ENCODE measurements at places on chromosomes 4 and X.
A peak's percentile ranks its signal among the peaks of the same experiment; 100 is the strongest.

DNA sequence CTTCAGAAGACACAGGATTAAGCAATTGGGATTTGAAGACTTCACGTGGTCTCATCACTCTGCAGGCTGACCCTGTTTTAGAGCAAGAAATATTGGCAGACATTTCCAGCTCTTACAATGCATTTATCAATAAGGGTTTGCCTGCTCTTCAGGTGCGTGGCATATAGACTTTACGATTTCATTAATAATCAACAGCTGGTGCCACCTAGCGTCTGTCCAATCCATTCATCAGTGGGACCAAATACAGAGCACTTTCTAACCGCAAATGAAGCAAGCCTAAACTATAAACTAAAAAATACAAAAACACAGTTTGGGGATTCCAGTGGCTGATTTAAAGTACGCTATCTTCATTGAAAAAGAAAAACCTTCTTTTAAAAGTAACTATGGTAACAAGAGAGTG is 125.4 kb upstream of the DMD start:
- no peak for DNase-seq

GRCh38 chrX:129876771-129877305 is 29.1 kb upstream of the UTP14A start:
- DNase-seq: peak; percentile 85

GRCh38 chr4:85149676-85150075 is 183.2 kb upstream of the WDFY3 start:
- DNase-seq: no peak

GRCh38 chr4:173794662-173795061 is 264.6 kb upstream of the HAND2 start:
- no peak for DNase-seq

DNA sequence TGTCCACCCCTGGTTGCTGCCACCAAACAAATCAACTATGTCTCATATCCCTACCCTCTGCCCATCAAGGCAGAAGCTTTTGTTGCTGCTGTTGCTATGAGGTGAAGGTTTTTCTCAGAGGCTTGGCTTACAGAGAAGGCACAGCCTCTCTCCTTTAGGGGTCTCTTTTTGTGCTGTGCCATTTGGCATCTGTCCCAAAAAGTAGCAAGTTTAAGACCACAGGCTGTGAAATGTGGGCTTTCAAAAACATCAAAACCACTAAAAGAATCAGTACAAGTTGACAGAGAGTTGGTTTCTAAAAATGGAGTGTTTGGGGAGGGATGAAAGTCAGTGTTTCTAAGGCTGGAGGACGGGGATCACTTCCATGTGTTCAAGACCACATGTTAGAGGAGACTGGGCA is 634.9 kb downstream of the BCOR start:
- DNase-seq: no peak

- DNase-seq: no peak
Measured at GRCh38 chr4:71194454-71194853, 144.4 kb upstream of the SLC4A4 start.

DNA sequence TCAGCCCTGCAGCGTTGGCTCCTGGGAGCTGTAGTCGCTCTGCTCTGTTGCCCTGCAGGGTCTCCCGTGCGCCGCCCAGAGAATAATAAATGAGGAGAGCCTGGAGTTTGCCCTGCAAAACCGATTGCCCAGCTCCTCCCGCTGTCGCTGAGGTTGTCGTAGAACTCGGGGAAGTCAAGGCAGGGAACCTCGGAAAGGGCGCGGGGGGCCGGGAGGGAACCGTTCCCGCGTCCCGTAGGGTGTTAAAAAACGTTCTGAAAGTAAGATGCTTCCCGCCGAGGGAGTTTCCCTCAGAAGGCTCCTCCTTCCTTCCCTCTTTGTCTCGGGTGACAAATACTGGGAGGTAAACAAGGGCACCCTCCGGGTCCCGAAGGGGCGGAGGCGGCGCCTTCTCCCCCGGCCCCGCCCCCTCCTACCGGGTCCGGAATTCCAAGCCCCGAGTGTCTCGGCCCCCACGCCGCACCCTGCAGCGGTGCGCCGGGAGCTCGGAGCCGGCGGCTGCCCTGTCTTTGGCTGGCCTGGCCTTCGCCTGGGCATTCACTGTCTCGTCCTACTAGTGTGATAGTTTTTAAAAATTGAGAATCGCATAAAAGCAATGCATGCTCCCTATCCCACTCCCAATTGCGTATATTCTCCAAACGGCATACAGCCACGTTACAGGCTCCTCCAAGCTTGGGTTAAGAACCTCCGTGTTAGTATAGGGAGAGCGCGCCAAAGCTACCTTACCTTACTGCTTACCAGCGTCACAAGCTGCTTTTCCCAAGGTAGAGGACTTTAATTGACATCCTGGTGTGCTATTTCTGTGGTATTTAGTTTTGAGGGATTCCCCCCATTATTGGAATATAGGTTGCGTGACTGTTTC is 964 bp upstream of the HMGB2 start:
- peak; percentile 84 for DNase-seq

- DNase-seq: no peak
Measured at GRCh38 chr4:176660561-176660960, 132.2 kb downstream of the VEGFC start.

GRCh38 chr4:18398661-18399060 is 377.1 kb upstream of the LCORL start:
- no peak for DNase-seq

DNA sequence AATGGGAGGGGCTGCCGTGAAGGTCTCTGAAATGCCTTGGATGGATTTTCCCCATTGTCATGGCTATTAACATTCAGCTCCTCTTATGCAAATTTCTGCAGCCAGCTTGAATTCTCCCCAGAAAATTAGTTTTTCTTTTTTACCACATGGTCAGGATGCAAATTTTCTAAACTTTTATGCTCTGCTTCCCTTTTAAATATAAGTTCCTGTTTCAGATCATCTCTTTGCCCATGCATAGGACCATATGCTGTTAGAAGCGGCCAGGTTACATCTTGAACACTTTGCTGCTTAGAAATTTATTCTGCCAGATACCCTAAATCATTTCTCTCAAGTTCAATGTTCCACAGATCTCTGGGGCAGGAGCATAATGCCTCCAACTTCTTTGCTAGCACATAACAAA is 13.8 kb upstream of the CLDN34 start:
- no peak for DNase-seq

DNA sequence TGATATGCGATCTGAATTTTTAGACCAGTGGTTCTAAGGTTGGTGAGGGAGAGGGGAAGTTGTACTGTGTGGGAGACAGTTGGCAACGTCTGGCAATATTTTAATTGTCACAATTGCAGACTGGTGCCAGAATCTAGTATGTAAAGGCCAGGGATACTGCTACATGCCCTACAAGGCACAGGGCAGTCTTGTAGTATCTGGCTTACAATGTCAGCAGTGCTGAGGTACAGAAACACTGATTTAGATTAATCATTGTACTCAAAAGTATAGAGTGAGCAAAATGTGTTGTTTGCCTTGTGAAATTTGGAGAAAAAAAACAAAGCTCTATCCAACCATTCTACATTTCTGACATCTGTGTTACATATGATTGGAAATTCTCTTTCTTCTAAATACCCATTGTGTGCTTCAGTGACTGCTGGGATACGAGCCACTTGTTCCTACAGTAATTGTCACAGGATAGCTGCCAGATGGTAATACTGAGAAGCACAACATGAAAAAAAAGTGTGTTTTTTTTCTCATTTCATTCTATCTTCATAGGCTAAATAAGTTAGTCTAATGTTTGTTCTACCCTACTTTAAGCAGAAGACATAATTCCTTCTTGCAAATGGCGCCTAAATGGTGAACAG is 526.7 kb upstream of the AGA start:
- DNase-seq: no peak

- no peak for DNase-seq
Measured at GRCh38 chr4:8378101-8378724, 62.3 kb downstream of the ACOX3 start.

- DNase-seq: no peak
Measured at GRCh38 chr4:30868111-30868895, 148.1 kb downstream of the PCDH7 start.
